NCI-H1092 treated with DMSO at 0.1 percent for 48 hours (cell line): ENCODE measurements at places on chromosomes 3 and 15.

GRCh38 chr15:70235347-70235746, 137.6 kb upstream of the TLE3 start:
- peak; percentile 71 for DNase-seq

- no peak for DNase-seq
These were observed 25.8 kb upstream of the NFKBIZ start for GRCh38 chr3:101823525-101823924.

GRCh38 chr3:127444761-127445160, 145.8 kb downstream of the TPRA1 start:
- no peak for DNase-seq

- no peak for DNase-seq
These were observed 441 bp upstream of the UCN2 start for GRCh38 chr3:48564022-48564421.

- no peak for DNase-seq
These were observed 11.7 kb downstream of the PXYLP1 start for GRCh38 chr3:141243271-141243707.

DNA sequence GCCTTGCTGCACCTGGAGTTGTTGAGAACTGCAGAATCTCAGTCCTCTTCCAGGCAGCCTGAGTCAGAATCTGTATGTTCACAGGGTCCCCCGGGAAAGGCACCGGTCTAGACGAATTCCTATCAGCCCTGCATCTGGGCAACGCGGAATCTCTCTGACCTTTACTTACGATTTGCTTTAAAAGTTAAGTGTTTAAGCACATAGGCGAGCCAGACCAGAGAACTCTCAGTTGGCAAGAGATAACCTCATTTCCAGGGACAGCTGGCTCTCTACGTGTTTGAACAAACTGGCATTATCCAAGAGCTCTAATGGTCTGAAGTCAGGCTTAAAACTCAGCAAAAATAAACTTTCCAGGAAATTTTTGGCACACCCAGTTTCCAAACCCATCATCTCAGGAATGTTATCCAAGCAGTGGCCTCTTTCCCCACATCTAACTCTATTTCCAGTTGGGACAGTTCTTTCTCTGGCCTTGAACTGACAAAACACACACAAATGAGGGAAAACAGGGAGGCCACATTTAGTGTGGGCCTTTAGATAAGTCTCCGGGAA, 53.4 kb downstream of the HES1 start:
- peak; percentile 55 for DNase-seq

GRCh38 chr3:144852999-144853398, 881.4 kb downstream of the DIPK2A start:
- no peak for DNase-seq

- no peak for DNase-seq
These were observed 117.9 kb downstream of the SCAPER start for GRCh38 chr15:76787273-76787672.

DNA sequence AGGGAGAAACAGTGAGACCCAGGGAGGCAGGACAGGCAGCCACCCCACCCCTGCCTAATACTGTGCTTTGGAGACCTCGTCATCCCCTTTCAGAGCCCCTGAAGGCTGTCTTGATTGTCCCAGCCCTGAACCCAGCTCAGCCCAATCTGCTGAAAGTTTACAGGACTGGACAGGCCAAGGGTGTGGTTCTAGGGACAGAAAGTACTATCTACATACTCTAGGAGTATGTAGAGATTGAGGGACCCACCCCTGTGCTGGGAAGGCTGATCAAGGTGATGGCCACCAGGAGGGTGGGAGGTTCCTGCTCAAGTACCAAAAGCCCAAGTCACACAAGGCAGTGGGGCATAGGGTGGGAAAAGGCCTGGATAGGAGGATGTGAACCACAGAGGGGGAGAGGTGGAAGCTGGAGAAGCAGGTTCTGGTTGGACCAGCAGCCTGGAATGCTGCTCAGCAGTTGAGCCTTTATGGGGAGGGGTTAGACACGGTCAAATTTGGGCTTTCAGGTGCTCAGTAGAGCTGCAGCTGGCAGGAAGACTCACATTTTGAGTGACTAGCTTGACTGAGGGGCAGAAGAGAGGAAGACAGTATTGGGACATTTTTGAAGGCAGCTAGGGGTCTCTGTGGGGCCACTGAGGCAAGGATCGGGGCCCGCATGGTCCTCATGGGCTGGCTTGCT, 6.7 kb downstream of the NBEAL2 start:
- no peak for DNase-seq

DNA sequence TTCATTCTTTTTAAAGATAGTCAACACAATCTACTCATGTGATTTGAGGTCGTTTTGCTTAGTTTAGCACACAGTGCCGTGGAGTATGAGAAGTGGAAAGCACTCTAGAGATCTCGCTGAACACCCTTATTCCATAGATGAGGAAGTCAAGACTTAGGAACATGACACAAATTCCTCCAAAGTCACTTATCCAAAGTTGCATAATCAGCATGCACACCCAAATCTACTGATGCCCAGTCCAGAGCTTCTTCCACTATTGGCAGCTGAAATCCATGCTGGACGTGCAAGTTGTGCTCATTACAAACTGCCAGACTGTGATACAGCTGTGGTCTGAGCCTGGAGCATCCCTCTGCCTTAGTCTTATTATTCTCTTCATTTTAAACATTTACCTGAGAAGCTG, 83.5 kb upstream of the ZNF280D start:
- DNase-seq, result no peak

- DNase-seq, result no peak
These were observed 7.0 kb downstream of the SUCLG2 start for GRCh38 chr3:67647390-67647878.

GRCh38 chr3:8490079-8490552, 11.5 kb upstream of the LMCD1 start:
- DNase-seq, result peak; percentile 9

- DNase-seq, result no peak
These were observed 392.1 kb downstream of the NLGN1 start for GRCh38 chr3:173789530-173790162.

GRCh38 chr15:83108266-83109219, 1.1 kb downstream of the TM6SF1 start:
- DNase-seq, result no peak

GRCh38 chr3:156388497-156389448, 166.1 kb downstream of the SSR3 start:
- DNase-seq, result no peak

DNA sequence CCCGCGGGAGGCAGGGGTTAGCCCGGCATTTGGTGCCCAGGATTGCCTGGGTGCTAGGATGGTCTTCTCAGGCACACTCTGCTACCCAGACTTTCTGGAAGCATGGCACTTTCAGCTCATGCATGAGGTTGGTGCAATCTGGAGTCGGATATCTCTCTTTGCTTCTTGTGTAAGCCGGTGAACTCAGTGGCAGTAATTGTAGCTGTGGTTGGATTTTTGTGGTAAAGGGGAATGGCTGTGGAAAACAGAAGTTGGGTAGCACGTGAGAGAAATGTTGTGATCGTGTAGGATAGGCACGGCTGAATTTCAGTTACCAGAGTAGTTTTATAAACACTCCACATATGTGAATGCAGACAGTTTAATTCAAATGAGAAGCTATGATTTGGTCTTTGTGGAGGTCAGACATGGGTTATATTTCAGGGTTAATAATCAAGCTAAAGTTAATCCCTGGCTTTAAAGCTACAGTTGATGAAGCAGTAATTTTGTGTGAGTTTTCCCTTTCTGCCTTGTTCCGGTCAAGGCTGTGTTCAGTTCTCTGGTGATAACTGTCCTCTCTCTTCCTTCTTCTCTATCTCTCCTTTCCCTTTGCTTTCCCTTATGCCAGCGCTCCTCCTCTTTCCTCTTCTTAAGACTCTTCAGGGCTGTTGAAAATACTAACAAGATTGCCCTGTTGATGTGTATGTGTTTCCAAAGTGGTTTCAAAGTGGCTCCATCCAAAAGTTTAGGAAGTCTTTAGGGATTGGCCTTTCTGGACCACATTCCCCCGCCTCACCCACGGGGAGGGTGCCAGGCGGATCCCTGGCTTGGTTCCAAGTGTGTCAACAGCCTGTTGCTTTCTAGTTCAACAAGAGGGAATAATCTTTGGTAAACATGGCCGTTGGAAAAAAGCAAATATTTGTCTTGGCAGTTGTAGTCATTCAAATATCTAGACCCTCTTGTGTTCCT, 404.6 kb upstream of the C2CD4B start:
- DNase-seq, result peak; percentile 89

DNA sequence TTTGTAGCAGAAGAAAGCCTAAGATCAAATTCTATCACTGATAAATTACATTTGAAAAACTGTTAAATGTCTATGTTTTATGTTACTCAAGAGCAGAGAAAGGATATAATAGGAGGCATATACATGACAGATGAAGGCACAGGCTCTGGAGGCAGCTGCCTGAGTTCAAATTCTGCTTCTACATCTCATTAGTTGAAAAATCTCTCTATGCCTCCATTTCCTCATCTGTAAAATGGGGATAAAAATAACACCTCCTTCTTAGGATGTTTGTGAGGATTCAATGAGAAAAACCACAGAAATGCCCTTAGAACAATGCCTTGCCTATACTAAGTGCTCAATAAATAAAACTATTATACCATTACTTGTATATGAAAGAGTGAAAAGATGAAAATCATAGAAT, 21.0 kb downstream of the TP53BP1 start:
- DNase-seq, result no peak

DNA sequence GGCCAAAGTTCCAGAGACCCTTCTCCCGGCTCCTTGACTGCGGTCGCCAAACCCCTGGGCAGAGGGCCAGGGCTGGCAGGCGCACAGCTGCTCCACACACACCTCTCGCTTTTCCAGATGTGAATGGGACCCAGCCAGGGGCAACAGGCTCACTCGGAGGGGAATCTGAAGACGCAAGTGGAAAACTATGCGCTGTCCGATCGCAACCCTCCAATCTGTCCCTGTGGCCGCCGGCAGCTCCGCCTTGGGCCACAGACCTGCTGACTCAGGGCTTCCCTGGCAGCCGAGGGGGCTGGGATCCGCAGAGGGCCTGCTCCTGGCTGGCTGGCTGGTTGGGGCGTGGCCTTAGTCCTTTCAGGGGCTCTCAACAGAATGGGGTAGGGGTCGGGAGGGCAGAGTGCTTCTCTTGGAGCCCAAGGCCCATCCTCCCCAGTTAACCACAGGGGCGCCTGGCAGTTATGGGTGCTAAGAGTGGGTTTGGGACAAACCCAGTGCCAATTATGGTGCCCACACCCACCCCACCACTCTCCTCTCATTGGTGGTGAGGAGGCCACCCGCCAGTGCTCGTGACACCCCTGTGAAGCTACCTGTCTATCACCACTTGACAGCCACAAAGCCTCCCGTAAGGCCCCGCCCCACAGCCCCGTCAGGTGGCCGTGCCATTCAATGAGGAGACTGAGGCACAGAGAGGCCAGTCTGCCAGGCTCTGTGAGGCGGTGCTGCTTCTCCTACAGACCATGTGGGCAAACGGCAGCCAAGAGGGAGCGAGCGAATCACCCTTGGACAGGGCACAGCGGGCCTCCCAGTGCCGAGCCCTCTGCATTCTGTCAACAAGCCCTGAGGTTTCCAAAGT, 53.8 kb downstream of the IQSEC1 start:
- DNase-seq, result peak; percentile 52

DNA sequence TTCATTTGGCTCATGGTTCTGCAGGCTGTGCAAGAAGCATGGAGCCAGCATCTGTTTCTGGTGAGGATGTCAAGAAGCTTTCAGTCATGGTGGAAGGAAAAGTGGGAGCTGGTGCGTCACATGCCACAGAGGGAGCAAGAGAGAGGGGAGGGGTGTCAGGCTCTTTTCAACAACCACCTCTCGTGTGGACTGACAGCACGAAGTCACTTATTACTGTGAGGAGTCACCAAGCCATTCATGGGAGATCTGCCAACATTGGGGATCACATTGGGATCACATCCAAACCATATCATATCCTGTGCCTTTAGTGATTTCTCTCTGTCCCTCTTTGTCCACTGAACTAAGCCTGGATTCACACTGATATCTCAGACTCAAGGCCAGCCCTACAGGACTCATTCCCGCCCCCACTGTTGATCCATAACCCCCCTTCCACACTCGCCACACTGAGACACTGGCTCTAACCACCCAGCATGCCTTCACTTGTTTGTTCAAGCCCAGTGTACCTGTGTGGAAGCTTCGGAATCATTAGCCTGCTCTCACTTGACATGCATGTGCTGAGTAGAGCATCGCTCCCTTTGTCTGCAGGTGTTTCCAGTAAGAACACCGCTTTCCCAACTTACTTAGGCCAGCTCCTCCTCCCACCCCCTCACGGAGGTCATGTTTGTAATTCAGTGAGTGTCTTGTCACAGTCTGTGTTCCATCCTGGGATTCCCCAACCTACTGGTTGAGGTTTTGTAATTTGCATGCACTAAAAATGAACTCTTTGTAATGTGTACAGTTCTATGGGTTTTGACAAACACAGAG, 132.2 kb downstream of the KLF13 start:
- DNase-seq, result no peak

DNA sequence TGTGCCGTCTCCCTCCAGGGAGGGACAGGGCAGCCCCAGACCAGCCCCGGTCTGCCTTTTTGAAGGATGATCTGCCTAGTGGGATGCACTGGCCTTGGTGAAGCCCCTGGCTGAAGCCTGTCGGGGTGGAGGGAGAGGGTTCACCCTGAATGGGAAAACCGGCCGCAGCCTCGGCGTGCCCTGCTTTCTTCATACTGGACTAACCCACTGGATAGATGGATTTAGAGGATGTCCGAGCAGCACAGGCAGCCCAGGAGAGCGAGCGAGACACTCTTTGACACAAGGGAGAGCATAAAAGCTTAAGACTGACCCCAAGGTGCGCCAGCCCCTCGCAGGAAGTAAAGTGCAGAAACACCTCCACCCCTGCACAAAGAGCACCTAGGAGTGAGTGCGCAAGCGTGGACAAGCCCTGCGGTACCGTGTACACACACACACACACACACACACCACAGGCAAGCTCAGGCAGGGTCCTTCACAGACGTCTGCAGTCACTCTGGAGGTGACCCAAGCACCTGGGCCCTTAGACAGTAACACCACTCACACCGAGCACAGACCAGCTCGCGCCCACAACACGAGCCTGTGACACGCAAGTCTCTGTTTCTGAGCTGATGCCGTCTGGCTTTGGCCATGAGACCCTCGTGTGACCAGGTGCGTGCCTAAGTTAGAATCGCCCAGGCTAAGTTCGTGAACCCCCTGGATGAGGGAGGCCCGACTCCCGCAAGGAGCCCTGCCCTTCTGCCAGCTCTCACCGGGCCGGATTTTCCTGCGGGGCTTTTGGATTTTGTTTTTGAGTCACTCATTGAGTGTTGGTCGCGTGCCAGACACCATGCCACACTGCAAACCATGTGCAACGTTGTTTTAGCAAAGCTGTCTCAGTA, 11.3 kb downstream of the SEMA4B start:
- DNase-seq, result no peak

GRCh38 chr3:143239031-143239430, 119.5 kb downstream of the CHST2 start:
- DNase-seq, result no peak

- DNase-seq, result no peak
These were observed 55.0 kb downstream of the ATP2C1 start for GRCh38 chr3:130948929-130949328.
